ENCODE measurements at places on chromosomes 6 and 20. TPM values are rescaled to one million over a fixed set of nuclear protein-coding genes. Genes with fewer than 3 reads are reported as not detected.

DNA sequence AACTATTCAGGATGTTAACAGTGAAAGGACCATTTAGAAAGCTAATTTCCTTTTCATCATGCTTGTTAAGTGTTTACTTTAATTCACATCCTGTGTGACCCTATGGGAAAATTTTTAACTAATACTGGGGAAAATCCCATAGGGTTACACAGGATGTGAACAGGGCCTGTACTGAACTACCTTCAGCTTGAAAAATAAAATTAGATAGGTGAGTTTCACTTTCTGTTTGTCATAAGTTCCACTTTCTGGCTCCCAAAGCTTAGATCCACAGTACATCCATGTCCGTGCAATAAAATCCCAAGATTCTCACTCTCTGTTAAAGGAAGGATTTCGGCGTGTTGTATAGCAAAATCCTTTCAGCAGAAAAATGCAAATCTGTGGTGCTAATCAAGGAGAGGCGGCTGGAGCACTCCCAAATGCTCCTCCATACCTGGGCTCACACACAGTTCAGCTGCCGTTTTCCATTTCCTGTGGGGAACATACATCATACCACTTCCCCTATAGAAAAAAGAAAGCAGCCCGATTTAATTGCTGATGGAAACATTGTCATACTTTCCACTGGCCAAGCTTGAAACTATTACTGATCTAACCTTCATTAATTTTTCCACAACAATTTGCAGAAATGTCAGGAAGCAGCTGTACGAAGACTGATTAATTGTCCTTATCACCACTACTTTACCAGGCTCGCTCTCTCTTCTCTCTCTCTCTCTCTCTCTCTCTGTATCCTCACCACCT lies 125.2 kb downstream of the HIVEP2 start:
- no peaks in the 10 kb centered on the region for H3K4me1 ChIP-seq
- no peak overlapping the region for H3K4me3 ChIP-seq
- H3K36me3 ChIP-seq = no peaks in the 10 kb centered on the region
- H3K27ac ChIP-seq = no peak overlapping the region
- no peak for DNase-seq

DNA sequence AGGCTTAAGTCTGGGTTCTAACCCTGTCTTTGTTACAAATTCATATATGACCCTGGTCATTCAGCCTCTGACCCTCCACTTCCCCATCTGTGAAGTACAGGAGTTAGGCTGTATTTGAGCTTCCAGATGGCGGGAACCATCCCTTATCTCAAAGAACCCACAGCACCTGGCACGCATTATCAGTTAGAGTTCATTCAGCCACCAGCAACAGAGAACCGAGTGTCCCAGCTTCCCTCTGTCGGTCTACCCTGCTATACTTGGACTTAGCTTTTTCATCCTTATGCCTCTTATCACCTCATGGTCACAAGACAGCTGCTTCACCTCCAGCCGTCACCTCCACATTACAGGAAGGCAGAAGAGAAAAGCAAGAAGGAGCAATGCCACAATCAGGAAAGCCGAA lies 147.8 kb downstream of the EYA2 start:
- DNase-seq = no peak
- no peaks in the 10 kb centered on the region for H3K4me1 ChIP-seq
- no peaks in the 10 kb centered on the region for H3K27me3 ChIP-seq
- H3K27ac ChIP-seq = no peak overlapping the region

- peak overlapping the region; percentile 15 for H3K27ac ChIP-seq
- H3K27me3 ChIP-seq = no peaks in the 10 kb centered on the region
- peaks cover 48% of the 10 kb centered on the region for H3K4me1 ChIP-seq
- DNase-seq = no peak
- peaks cover 7% of the 10 kb centered on the region for H3K36me3 ChIP-seq
- peak overlapping the region; percentile 54 for H3K4me3 ChIP-seq
Observed at GRCh38 chr20:25544311-25544710, 41.0 kb downstream of the NINL start.

- H3K27ac ChIP-seq = no peak overlapping the region
- no peaks in the 10 kb centered on the region for H3K27me3 ChIP-seq
- H3K36me3 ChIP-seq = no peaks in the 10 kb centered on the region
- no peak overlapping the region for H3K4me3 ChIP-seq
- DNase-seq = no peak
Observed at GRCh38 chr6:1473598-1473997, 84.2 kb downstream of the FOXF2 start.

DNA sequence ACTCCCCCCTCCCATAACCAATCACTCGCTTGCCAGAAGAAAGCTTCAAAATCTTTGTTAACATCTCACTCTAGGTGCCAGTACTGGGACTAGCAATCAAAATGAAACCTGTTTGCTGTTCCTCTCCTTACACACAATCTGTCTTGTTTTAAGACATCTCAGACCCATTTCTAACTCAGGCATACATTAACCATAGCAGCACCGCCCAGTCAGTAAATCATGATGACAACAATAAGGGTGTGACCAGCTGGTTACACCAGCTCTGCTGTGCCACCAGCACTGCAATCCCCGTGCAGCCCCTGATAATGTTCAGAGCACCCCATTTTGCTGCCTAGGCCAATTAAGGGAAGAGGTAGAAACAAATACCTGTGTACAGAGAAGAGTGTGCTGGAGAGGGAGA lies 185.2 kb upstream of the TAB2 start:
- no peak for DNase-seq
- no peaks in the 10 kb centered on the region for H3K27me3 ChIP-seq
- no peaks in the 10 kb centered on the region for H3K36me3 ChIP-seq
- H3K27ac ChIP-seq = no peak overlapping the region
- no peak overlapping the region for H3K4me3 ChIP-seq
- H3K4me1 ChIP-seq = no peaks in the 10 kb centered on the region

DNA sequence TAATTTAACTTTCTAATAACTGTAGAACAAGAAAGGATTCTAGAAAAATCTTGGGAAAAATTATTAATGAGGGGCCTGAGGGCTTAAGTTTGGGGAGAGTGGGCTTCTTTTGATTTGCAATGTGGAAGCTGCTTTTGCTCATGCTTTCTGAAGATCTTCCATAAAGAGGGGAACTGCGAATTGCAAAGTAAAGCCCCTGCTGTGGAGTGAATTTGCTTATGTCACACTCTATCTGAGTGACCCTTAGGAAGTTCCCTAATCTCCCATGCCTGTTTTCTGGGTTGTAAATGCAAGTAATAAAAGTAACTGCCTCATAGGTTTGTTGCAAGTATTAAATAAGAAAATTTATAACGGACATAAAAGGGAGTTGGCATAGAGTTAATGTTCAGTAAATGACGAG lies 301.2 kb downstream of the PLCB1 start:
- no peak overlapping the region for H3K4me3 ChIP-seq
- H3K36me3 ChIP-seq = no peaks in the 10 kb centered on the region
- no peak for DNase-seq
- no peaks in the 10 kb centered on the region for H3K27me3 ChIP-seq
- peaks cover 8% of the 10 kb centered on the region for H3K4me1 ChIP-seq
- H3K27ac ChIP-seq = no peak overlapping the region

The TULP4 gene
- 102 TPM for total RNA-seq

The FAM217B gene
- total RNA-seq = 25.1 TPM

The ZNF335 gene
- 19.2 TPM for total RNA-seq

The TRERF1 gene
- 4.7 TPM for total RNA-seq

The FABP7 gene
- 2.7 TPM for total RNA-seq
